ENCODE measurements at places on chromosomes 3 and 15. TPM values are rescaled to one million over a fixed set of nuclear protein-coding genes. Genes with fewer than 3 reads are reported as not detected.

NTRK3 gene
- 2.1 TPM for total RNA-seq

CHMP2B gene
- total RNA-seq = 90.1 TPM

OR5K2 gene
- not detected for total RNA-seq

GRM7 gene
- total RNA-seq = 0.14 TPM

ROPN1B gene
- not detected for total RNA-seq

GRCh38 chr3:160097478-160097877 is 108.8 kb downstream of the IL12A start:
- no peak for DNase-seq

GRCh38 chr3:187238239-187238638 is 41.0 kb downstream of the RTP1 start:
- DNase-seq = no peak

GRCh38 chr3:183485585-183485984 is 57.2 kb upstream of the MCF2L2 start:
- DNase-seq = no peak

GRCh38 chr3:64903006-64903405 is 215.2 kb upstream of the ADAMTS9 start:
- DNase-seq = no peak

DNA sequence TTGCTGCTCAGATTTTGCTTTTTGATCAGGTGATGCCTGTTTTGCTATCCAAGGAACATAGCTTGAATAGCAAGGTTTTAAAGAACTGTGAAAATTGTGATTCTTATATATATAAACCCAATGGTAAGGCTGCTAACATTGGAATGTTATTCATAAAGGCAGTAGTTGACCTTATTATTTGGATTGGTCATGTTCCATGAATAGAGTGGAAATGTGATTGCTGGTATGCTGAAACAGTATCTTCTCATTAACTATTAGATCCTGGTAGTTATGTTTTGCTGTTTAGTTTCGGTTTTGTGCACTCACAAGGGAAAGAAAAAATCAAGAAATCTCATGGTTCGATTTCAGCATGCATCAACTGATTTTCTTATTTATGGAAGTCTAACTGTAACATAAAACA is 78.7 kb upstream of the NPHP3 start:
- no peak for DNase-seq

DNA sequence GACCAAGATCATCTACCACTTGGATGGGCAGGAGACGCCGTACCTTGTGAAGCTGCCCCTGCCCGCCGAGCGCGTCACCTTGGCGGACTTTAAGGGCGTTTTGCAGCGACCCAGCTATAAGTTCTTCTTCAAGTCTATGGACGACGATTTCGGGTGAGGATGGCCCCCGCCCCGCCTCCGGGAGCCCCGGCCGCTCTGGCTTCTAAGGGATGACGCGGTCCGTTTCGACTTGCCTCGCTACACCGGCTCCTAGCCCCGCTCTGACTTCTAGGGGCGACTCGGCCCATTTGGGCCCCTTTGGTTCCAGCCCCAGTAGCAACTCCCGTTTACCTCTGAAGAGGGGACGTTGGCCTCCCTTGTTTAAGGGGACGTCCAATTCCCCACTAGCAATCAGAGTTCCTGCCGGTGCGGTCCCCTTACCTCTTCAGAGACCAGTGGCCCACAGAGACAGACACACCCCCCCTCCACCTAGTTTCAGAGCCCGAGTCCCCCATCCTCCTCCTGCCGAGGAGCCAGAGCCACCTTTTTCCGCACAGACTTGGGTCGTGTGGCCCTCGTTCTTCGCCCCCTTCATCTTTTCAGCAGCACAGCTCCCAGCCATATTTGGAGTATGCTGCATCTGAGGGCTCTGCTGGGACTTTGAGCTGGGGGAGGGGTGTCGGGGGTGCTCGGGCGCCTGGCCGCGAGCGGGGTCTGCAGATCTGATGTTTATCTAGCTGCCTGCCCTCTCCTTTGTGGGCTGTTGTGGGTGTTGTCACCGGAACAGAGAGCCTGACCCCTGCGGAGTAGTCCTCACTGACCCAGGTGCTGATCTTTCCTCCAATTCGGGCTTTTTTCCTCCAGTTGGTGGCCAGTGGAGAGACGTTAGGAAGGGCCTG is 706 bp downstream of the DVL3 start:
- peak; percentile 73 for DNase-seq

DNA sequence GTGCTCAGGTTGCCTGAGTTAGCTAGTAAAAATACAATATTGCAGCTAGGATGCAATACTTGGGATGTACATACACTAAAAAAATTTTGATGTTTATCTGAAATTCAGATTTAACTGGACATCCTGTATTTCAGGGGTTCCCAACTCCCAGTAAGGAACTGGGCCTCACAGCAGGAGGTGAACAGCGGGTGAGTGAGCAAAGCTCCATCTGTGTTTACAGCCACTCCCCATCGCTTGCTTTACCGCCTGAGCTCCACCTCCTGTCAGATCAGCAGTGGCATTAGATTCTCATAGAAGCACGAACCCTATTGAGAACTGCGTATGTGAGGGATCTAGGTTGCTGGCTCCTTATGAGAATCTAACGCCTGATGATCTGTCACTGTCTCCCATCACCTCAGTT is 285.1 kb upstream of the PROK2 start:
- DNase-seq = no peak

DNA sequence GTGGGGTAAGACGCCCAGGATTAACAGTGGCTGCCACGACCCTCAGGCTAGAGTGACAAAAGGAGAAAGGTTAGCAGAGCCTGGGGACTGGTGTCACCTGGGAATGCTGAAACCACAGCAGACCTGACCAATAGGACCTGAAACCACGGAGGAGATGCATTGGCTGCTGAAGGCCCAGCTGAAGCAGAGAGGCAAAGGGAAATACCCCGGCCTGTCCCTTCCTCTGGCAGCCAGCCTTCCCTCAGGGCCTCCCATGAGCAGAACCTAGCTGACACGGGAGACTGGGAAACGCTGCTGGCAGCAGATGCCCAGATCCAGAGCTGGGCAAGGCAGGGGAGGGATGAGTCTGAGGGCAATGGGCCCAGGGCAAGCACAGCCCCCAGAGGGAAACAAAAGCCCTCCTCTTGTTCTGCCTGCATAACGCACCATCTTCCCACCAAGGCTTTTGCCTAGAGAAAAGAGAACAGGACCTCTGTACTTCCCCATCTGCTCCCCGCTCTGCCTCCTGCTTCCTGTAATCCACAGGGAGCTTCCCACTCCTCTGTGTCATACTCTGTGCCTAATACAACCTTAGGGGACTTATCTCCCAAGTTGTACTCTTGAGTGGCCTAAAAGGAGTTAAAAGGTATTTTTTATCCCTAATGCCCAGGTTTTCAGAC is 216.2 kb downstream of the ABHD5 start:
- DNase-seq = no peak

DNA sequence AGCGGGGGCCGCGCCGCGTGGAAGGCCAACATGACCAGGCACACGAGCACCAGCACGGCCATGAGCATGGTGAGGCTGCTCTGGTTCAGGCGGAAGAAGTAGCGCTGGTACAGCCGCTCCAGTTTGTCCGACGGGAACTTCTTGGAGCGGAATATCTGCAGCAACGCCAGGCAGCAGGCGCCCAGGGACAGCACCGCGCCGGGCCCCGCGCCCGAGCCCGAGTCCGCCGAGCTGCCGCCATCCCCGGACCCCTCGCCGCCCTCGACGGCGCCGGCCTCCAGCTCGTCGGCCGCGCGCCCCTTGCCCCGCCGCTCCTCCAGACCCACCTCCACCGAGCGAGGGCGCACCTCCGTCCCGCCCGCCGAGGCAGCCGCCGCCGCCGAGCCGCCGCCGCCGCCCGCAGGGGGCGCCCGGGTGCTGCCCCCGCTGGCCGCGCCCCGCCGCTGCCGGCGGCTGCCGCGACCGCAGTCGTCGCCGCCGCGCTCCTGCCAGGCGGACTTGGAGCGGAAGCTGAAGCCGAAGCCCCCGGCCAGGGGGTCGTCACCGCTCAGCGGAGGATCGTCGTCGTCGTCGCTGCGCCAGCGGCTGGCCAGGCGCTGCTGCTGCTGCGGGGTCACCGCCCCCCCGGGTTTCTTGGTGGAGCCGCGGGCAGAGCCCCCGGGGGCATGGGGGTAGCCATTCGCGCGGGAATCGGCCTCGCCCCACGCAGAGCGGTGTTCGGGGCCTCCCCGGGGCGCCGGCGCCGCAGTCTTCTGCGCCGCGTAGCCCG is 957 bp downstream of the ADCY5 start:
- DNase-seq = peak; percentile 68

- DNase-seq = no peak
Observed at GRCh38 chr3:7684182-7684715, 817.4 kb upstream of the LMCD1 start.

- no peak for DNase-seq
Observed at GRCh38 chr3:184805351-184806038, 6.5 kb upstream of the VPS8 start.

GRCh38 chr15:78363381-78363734 is 23.2 kb downstream of the CRABP1 start:
- no peak for DNase-seq

DNA sequence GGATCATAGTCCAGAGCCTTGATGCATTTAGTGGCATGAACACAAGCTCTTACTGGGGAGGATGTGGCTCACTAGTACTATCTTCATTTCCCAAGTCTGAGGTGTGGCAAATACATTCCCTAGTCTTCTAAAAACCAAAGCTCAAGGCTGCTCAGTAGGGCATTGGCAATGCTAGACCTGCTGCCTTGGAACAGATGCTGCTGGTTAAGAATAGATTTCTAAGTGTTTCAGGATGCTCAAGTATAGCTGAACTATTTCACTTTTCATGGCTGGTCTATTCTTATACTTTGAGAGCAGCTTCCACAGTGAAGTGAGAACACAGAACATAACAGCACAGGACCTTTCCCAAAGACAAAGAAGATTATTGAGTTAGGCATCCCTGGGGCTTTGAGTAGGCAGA is 178.8 kb downstream of the CHST2 start:
- no peak for DNase-seq

DNA sequence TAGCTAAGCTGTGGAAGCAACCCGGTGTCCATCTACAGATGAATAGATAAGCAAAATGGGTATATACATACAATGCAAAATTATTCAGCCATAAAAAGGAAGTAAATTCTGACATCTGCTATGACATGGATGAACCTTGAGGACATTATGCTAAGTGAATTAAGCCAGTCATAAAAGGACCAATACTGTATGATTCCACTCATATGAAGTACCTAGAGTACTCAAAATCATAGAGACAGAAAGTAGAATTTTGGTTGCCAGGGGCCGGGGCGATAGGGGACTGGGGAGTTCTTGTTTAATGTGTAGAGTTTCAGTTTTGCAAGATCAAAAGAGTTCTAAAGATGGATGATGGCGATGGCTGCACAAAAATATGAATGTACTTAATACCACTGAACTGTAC is 10.3 kb downstream of the EID1 start:
- no peak for DNase-seq

DNA sequence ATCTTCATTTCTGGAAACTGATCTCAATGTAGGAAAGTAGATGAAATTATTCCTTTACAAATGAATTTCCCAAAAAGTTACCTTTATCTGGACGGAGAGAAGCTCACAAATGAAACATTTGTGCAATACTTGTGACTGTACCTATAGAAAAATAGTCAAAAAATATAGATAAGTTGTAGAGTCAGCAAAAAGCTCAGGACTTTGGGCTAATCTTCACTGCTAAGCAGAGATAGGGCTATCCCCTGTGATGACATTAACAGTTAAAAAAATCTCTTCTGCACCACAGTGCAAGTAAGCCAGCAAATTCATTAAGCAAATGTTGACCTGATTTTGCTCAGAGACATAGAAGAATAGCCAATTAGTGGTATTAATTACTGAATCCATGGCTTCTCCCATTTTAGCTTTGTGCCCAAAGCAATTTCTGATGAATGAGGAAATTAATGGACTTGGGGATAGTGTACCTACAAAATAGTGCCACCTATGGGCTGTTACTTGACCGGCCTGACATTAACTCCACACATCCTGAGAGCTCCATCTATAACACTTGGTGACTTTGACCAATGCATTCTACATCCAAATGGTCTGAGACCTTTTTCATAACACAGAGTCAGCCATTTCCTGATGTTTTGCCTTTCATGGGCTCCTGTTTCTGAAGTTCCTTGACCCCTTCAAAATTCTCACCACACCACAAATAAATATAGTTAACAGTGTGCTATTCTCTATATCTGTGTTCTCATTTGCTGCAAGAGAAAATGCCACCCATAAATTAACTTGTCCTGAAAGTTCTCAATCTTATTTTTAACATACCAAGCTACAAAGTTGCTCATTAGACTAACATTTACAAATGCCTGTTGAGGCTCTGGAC is 105.0 kb downstream of the SSR3 start:
- no peak for DNase-seq

- DNase-seq = no peak
Observed at GRCh38 chr3:187684880-187685279, 14.7 kb upstream of the SST start.

- DNase-seq = no peak
Observed at GRCh38 chr3:58518291-58518789, 18.6 kb downstream of the ACOX2 start.

GRCh38 chr3:179801856-179802255 is 149.0 kb downstream of the USP13 start:
- no peak for DNase-seq

DNA sequence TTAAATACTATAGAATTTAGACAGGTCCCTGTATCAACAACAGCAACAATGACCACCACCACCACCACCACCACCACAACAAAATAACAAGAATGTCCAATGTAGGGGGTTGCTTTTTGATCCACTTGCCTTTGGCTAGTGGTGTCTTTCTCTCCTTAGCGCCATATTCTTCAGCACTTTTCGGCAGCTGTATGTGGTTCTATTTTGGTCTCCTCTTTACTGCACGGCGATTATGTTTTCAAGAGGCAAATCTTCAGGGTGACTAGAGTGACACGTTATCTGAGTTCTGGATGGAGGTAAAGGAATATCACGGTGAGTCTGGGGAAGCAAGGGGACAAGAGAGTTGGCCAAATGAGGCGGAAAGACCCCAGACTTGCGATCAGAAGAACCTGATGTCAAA is 56.1 kb downstream of the ST6GAL1 start:
- no peak for DNase-seq

DNA sequence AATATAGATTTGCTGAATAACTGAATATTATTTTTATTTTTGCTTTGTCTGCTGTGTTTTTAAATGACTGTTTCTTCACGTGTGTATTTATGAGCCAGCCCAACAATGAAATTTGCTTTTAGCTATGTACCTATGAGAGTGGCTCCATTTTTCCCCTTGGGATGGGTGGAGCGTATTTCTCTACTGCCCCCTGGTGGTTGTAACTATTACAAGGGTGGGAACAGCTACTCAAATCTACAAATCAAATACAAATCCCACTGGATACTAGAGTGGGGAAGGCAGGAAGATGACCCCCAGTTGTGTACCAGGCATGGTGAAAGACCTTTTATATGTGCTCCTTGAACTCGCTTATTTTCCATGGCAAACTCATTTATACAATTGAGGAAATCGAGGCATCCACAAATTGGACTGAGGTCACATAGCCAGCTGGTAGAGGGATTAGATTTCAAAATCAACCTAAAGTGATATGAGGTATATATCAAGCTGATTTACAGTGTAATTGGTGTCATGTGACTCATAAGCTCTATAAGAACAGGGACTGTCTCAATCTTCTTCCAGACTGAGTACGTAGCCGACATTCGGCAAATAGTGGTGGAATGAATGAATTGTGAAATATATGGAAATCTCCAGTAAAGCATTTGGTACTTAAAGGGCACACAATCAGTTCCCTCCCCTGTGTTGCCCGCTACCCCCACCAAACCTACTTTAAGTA is 69.5 kb upstream of the VEPH1 start:
- DNase-seq = no peak
